ENCODE measurements at places on chromosomes 3 and 15.

GRCh38 chr15:66868918-66869317 is 166.9 kb downstream of the SMAD6 start:
- no peak for DNase-seq

DNA sequence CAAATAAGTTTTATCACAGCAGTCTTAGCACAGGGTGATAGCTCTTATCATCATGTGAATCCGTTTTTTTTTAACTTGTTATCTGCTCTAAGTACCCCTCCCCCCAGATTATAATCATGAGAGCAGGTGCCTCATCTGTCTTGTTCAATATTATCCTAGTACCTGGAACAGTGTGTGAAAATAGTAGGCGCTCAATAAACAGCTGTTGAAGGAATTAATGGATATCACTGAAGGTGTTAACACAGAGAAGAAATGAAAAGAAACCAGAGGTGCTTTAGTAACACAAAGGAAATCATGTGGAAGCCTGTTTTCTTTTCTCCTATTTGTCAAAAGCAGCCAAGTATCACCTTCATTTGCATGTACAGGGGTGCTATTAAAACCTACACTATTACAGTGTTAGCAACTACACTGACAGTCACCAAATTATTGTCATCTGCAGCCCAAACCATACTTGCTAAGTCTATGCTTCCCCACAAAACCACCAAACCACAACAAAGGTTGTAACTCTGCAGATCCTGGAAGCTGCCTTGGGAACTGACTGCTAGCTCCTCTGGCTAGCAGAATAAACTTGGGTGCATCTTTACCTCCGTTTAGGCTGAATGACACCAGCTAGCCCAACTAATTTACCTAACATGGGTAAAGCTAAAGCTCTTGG is 2.9 kb downstream of the XPC start:
- peak; percentile 22 for DNase-seq

- DNase-seq, result no peak
Observed at GRCh38 chr15:92480361-92480760, 86.7 kb downstream of the ST8SIA2 start.

- DNase-seq, result no peak
Observed at GRCh38 chr3:105780107-105780506, 88.7 kb downstream of the CBLB start.

DNA sequence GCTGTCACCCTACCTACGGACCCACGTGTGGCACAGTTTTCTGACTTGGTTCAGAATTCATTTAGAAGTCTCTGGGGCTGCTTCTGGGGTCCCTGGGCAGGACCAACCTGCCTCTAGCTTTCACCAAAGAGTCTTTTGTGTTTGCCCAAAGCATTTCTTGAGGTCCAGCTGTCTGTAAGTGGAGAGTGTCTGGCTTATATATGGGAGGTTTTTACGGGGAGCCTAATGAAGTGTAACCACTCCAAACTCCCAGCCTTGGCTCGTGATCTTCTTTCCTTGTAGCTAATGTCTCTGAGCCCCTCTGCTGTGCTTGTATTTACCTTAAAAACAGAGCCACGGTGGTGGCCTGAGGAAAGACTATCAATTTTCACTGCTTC is 109.0 kb upstream of the CTDSPL start:
- no peak for DNase-seq

GRCh38 chr3:5428607-5429516 is 241.4 kb downstream of the EDEM1 start:
- no peak for DNase-seq

- DNase-seq, result no peak
Observed at GRCh38 chr3:195042743-195043606, 228.0 kb downstream of the XXYLT1 start.

- DNase-seq, result no peak
Observed at GRCh38 chr3:127714125-127714571, 41.4 kb downstream of the ABTB1 start.

- no peak for DNase-seq
Observed at GRCh38 chr15:27993996-27994780, 104.9 kb downstream of the OCA2 start.

GRCh38 chr15:68177742-68178141 is 27.4 kb downstream of the CALML4 start:
- no peak for DNase-seq

- no peak for DNase-seq
Observed at GRCh38 chr3:71281280-71281679, 302.2 kb downstream of the FOXP1 start.

DNA sequence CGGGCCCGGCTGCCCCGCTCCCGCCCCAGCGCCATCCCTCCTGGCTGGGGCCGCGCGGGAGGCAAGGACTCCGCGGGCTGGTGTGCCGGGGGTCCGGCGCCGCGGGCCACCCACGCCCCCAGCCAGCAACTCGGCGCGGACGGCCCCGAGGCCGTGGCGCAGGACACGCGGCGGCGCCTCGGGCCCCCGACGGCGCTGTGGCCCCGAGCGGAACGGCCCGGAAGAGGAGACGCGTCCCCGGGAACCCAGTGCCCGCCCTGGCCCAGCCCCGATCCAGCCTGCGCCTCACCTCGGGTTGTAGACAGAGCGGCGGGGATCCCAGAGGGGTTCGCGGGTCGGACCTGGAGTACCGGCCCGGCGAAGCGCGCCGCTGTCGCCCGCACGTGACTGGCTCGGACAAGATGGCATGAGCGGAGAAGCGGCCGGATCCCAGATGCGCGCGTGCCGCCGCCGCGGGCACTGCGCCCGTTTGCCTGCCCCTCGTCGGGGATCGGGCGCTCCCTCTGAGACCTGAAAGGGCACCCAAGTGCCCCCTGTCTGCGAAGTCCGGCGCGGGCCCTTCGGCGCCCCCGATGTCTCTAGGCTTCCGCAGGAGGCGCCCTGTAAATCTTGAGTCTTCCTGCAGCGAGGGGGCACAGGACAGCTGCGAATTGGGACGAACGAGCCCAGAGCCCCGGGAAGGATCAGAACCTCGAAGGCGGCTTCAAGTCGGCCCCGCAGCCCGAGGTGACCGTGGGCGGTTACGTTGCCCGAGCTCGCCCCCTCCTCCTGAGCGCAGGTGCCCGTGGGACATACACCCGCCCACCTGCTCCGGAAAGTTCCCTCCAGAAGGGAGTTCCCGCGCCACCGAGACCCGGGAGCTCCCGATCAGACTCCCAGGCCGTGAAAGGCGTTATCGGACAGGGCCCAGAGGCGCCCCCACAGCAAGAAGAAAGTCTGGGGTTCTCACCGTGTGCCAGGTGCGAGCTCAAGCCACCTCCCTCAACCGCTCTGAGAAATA is 598 bp upstream of the SFMBT1 start:
- peak; percentile 41 for DNase-seq

- no peak for DNase-seq
Observed at GRCh38 chr3:82745544-82745943, 984.1 kb upstream of the GBE1 start.

- no peak for DNase-seq
Observed at GRCh38 chr15:70632491-70633102, 130.8 kb downstream of the UACA start.

- no peak for DNase-seq
Observed at GRCh38 chr3:76131396-76132153, 346.2 kb upstream of the ZNF717 start.

DNA sequence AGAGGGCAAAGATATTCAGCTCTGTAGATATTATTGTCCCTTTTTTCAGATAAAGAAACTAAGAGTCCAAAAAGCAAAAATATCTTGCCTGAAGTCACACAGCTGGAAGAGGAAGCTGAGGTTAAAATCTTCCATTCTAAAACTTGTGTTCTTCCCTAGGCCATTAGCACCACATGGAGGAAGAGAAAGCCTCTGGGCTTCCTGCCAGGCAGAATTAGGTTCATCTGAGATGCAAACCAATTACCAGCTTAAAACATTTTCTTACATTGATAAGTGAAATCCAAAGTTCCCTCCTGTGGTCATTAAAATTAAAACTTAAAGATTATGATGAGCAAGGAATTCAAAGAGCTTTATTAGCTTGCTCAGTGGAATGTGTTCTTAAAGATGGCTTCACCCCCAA is 235.3 kb upstream of the SETMAR start:
- no peak for DNase-seq

DNA sequence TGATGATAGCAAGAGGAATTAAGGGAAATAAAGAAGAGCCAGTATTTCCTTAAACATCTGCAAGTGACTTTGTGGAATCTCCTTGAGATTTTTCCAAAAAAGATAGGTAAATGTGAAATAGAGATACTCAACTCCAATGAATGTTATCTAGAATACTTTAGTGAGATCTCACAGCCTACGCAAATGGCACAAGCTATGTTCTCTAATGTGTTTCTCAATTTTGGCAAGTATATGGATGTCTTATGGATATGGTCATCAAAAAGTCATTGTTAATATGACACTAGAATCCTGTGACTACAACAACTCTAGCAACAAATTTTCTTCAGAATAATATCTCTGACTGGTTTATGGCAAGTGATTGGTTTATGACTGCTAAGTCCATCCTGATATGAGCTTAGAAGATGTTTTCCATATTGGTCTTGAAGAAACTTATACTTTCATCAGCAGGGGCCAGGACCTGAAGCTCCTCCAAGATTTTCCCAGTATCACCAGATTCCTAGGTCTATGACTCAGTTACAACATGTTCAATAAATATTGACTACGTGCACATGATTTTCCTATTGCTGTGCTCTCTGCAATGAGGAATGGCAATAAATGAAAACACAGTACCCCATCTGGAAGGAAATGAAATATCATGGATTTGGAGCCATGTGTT is 170.9 kb upstream of the THBS1 start:
- DNase-seq, result no peak

DNA sequence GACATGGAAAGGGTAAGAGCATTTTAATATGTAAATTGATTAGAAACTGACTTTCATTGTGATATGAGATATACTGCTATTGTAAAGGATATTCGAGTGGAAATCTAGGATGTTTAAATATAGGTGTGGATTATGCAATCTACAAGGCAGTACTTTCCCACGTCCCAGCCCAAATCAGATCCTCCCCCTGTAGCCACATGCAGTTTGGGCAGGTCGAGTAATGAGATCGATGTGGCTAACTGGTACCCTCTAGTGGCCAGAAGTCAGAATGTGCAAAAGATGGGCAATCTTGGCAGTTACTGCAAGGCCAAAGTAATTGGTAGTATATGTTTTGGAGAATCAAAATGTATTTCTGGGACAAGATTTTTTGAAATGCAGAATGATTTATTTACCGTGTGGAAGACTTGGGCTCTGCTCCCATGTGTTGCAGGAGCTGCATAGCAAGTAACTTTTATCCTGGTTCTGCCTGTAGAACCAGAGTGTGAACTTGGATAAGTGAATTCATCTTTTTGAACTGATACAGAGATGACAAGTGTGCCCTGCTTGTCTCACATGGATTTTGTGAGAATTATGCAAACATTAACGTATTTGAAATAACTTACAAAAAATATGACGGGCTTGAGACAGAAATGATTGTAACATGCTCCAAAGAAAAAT is 94.5 kb upstream of the ADAMTSL3 start:
- no peak for DNase-seq

DNA sequence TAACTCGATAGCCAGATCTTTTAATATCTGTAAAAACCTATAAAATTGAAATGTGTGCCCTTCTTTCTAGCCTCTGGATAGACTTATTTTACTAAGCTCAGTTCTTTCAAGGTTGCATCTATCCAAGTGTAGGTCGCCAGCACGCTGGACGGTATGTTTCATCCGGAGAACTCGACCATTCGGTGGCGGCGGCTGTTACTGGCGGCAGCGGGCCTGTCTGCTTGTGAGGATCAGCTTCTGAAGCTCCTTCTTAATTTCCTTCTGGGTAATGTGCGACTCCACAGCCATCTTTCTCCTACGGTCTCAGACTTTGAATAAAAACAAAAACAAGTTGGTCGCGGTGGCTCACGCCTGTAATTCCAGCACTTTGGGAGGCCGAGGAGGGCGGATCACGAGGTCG is 4.1 kb downstream of the PP2D1 start:
- DNase-seq, result no peak

DNA sequence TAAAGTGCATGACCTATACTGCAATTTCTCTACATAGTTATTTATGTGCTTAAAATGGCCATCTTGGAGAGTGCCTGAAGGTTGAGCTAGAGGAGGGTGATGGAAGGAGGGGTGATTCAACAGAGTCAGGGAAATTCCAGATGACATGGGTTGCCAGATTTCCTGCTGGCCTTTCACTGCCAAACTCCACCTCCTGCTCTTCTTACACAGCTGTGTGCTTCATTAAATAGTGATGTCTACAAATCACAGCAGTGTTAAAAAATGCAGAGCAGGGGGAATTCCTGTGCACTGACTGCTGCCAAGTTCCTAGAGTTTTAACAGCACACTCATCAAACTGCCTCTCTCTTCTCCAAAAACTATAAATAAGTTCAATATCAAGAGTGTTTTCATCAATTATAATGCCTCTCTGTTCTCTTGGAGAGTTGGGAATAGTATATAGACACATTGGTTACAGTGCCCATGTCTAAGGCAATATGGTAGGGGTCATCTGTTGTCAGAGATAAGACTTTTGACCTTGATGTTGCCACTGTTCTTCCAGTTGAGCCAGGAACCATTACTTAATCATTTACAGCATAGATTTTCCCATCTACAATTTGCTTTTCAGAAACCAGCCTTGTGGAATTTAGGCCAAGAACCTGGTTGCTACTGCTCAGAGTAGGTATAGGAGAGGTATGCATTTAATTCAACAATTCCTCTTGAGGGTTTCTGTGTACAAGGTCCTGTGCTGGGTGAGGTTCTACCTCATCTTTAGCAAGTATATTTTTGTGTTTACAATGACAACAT is 79.6 kb downstream of the TP63 start:
- no peak for DNase-seq

- no peak for DNase-seq
Observed at GRCh38 chr15:77418966-77419835, 703 bp downstream of the PEAK1 start.

DNA sequence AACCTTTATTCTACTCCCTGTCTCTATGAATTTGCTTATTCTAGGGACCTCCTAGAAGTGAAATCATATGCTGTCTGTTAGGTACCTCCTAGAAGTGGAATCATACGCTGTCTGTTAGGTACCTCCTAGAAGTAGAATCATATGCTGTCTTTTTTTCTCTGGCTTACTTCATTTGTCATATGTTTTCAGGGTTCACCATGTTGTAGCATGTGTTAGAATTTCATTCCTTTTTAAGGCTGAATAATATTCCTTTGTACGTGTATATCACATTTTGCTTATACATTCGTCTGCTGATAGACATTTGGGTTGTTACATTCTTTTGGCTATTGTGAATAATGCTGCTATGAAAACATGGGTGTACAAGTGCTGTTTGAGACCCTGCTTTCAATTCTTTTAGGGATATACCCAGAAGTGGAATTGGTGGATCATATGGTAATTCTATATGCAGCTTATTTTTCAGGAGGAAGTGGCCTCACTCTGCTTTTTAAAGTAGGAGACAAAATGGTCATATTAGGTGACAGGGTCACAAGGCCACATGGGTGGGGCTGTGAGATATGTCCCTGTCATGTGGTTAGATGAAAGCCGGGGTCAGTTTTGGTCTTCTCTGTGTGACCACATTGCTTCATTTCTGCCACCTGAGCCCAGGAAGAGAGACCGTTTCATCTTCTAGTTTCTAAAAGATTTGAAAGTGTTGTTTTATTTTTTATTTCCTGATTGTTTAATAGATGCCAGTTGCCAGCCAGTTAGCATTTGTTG is 76.7 kb downstream of the FLNB start:
- no peak for DNase-seq

GRCh38 chr3:60225848-60226247 is 1025.4 kb downstream of the FHIT start:
- no peak for DNase-seq

All from stimulated activated CD8-positive, alpha-beta memory T cell treated with anti-CD3 and anti-CD28 coated beads, Interleukin-4, amount 100 ng/mL, for 1 hour (primary cell).